NCI-H1105 (cell line): ENCODE measurements at places on chromosomes 12 and 14.

DNA sequence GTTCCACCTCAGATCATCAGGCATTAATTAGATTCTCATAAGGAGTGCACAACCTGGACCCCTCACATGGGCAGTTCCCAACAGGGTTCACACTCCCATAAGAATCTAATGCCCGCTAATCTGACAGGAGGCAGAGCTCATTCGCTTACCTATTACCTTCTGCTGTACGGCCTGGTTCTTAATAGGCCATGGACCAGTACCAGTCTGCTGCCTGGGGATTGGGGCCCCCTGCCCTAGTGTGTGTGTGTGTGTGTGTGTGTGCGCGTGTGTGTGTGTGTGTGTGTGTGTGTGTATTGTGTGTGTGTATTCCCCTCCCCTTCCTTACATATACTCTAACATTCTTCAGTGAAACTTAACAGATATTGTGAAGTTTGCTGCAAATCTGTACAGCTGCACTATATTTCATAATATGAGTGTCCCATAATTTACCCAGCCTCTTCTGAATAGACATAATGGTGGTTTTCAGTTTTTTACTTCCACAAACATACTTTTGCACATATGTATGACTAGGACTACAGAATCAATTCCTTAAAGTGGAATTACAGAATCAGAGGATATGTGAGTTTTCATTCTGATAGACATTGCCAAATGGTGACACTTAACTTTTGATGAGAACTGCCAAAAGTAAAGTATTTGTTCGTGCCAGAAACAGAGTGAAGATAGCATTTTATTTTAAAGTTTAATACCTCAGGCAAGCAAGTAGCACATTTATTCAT is 205.2 kb upstream of the EEA1 start:
- DNase-seq, result no peak

DNA sequence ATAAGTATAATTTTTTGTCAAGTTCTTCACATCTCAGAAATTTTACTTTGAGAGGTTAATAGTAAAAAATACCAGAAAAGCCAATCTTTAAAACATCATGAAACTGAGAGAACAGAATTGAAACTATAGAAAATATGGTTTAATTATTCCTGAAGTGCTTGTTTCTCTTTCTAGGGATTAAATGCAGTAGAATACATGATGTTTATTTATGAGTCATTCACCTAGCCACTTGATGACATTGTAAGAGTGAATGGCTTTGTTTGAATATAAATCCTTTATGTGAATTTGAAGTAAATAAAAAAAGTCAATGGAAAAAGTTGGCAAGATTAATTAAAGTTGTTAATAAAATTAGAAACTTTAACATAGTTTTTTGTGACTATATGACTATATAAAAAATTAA is 48.4 kb downstream of the KTN1 start:
- no peak for DNase-seq

DNA sequence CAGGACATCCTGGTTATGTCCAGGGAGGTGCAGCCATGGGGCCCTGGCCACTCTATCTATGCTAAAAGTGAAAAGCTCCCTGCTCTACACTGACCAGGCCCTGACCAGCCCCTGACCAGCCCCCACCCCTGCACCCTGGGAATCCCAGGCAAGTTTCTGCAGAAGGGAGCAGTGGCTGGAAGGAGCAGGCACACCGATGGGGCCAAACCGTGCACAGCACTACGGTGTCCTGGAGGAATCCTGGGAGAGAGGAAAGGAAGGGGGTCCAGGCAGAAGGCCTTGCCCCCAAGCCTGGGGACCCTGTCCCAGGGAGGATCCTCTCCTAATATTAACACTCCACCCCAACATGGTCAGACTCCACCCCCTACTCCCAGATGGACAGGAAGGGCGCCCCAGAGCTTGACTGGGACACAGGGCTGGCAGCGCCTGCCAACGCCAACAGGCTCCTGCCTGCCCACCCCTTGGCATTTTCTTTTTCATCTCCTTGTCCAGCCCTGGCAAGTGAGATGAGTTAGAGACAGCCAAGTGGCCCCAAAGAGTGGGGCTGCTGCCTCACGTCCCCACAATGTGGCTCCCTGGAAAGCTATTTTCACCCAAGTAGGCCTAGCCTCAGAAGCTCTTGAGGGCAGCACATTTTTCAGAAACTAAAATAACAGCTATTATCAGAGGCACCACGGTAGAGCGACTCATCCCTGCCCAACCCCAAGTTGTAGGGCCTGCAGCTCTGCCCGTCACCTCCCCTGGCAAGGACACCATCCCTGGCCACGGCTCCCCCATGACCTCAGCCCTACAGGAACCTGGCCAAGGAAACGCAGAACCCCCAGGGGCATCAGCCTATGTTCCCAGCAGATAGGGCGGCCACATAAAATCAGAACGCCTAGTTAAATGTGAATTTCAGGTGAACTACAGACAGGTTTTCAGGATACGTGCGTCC is 82.6 kb downstream of the SCARB1 start:
- no peak for DNase-seq

GRCh38 chr14:34254571-34254970 is 207.5 kb downstream of the SPTSSA start:
- DNase-seq, result no peak

DNA sequence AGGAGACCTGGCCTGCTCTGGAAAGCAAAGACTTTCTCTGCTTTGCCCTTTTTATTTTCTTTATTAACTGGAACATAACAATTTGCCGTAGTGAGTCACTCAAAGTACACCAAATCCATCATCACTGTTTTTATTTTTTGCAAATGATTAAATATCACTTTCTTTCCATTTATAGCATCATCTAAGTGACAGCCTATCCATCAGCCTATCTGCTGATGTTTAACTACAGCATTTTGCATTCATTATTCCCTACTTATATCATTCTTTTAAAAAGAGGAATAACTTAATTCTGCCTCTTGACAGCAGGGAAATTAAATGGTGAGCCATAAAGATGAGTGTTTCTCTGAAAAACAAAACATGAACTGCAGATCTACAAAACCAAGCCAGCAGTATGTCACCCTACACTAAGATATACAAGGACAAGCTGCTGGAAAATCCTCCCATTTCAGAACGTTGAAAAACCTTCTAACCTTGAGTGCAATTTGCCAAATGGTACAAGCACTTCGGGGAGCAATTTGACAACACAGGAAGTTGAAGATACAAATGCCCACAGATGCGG is 821.3 kb upstream of the TMEM132C start:
- no peak for DNase-seq

GRCh38 chr14:103110681-103111231 is 12.5 kb upstream of the TNFAIP2 start:
- no peak for DNase-seq

- DNase-seq, result no peak
These were observed 77.8 kb upstream of the MAX start for GRCh38 chr14:65179918-65180724.

DNA sequence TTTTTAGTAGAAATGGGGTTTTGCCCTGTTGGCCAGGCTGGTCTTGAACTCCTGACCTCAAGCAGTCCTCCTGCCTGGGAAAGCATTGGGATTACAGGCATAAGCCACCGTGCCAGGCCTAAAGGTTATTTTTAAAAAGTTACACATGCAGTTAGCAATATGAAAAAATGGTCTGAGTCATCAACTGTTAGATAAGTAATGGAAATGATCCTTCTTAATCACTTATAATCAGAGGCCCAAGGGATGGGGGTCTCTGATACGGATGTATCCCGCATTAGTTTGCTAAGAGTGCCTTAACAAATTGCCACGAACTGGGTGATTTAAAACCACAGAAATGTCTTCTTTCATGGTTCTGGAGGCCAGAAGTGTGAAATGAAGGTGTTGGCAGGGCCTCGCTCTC is 54.1 kb upstream of the FERMT2 start:
- DNase-seq, result no peak

DNA sequence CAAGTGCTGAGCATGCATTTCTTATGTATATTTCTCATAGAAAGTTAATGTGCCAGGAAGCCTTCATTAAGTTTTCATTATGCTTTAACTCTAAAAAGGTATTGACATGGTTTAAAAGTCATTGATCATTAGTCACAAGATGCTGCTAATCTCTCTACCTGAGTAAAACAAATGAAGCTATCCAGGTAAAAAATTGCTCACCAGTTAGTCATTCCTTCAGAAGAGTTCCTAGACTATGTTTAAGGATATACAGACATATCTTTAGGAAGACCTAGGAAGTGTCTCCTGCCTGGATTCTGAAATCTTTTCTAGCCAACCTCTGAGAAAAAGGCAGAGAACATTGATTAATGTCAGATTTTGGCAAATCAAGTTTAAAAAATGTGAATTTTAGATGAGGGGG is 274.2 kb downstream of the PDZRN4 start:
- DNase-seq, result no peak

DNA sequence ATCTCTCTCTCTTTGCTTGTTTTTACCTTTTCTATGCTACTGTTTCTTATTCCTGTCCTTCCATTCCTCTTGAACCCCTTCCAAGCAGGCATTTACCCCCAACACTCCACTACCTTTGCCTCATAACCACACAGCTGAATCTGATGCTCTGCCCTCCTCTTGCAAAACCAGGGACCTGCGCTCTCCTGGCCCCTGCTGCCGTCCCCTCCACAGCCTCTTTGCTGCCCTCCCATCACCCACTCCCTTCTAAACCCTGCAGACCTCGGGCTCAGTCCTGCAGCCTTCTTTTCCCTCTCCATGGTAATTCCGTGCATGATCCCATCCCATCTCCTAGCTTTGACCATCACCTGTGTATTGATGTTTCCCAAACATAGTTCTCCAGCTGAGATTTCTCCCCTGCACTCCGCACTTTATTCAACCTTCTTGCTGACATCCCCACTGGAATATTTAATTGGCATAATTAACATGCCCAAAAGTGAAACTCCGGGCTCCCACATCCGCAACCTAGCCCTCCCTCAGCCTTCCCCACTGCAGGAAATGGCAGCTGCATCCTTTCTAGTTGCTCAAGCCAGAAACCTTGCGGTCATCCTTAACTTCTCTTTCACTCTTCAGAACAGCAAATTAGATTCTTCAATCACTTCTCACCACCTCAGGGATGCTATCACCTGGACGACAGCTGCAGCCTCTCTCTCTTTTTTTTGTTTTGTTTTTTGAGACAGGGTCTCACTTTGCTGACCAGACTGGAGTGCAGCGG is 16.0 kb downstream of the FIGNL2 start:
- DNase-seq, result no peak

GRCh38 chr12:88472775-88473174 is 107.5 kb downstream of the KITLG start:
- no peak for DNase-seq

DNA sequence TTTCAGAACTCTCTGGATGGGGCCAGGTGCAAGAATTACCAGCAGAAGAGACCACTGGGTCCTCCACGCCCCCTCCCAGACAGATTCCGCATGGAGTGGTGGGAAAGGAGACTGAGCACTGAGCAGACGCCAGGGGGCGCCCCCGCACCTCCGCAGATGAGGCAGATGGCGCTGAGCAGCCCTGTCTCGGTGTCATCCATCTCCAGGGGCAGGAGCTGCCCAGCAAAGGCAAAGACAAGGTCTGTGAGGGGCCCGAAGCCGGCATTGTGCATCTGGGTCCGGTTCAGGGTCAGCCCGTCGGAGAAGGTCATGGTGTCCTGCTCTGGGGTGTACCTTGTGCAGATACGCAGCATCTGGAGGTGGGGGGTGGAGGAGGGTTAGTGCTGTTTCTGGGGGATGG is 6.3 kb upstream of the ITGB7 start:
- DNase-seq, result peak; percentile 60

- DNase-seq, result no peak
These were observed 412.6 kb upstream of the SOX5 start for GRCh38 chr12:24361877-24362580.

- DNase-seq, result no peak
These were observed 651.5 kb downstream of the FSCB start for GRCh38 chr14:43855556-43855955.

- no peak for DNase-seq
These were observed 335.6 kb downstream of the TMEM121 start for GRCh38 chr14:105861985-105862465.

DNA sequence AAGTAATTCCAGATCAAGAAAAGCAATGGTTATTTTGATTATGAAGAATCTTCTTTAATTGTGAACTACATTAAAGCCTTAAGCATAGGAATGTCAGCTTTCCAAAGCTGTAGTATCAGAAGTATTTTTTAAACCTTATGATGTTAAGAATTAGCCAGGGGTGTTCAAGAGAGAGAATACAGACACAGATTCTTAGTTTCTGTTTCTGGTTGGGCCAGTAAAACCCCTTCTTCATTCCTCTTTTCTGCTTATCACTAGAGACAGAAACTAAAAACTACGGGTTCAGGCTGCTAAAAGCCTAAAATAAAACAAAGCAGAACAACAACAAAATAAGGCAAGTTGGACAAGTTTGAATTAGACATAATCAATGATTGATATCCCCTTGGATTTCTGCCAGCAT is 38.2 kb downstream of the IFT43 start:
- no peak for DNase-seq

- no peak for DNase-seq
These were observed 8.0 kb upstream of the NANOGNB start for GRCh38 chr12:7756993-7757392.

DNA sequence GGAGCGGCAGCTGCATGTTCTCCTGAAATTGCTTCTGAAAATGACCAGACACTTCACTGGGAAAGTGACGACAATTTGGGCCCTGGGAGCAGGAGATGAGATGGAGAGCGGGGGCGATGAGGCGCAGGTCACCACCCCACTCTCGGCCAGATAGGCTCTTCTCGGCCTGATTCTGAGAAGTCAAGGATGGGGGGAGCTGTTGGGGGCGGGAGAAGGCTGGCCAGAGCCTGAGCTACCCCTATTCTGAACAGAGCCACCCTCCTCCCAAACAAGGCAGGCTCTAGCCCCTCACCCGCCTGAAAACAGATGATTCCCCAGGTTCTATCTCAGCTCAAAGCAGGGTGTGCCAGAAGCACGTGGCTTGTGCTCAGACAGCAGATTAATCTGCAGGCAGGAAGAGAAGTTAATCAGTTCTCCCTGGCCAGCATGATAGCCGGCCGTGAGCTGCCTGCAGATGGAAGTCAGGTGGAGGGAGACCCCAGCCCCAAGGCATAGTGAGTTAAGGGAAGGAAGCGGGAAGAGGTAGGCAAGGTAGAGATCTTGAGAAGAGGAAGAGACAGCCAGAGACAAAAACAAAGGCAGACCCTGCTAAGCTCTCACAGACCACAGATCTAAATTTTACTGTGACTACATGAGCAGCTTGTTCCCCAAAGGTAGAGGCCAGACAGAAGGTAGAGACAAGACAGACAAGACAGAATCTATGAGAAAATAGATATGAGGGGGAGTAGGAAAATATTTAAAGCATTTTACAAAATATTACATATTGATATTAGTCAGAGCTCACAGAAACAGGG is 10.9 kb upstream of the TAC3 start:
- DNase-seq, result no peak

GRCh38 chr12:89676930-89677329 is 31.7 kb downstream of the ATP2B1 start:
- DNase-seq, result no peak

- no peak for DNase-seq
These were observed 74.6 kb upstream of the TBX5 start for GRCh38 chr12:114480337-114481199.
